Mesenchymal stem cell (in vitro differentiated cells and primary cell): ENCODE measurements at places on chromosomes 12 and 14.

- no peak for DNase-seq
Measured at GRCh38 chr12:1857821-1858220, 37.5 kb downstream of the LRTM2 start.

- no peak for DNase-seq
Measured at GRCh38 chr12:128421375-128421774, 154.4 kb downstream of the TMEM132C start.

DNA sequence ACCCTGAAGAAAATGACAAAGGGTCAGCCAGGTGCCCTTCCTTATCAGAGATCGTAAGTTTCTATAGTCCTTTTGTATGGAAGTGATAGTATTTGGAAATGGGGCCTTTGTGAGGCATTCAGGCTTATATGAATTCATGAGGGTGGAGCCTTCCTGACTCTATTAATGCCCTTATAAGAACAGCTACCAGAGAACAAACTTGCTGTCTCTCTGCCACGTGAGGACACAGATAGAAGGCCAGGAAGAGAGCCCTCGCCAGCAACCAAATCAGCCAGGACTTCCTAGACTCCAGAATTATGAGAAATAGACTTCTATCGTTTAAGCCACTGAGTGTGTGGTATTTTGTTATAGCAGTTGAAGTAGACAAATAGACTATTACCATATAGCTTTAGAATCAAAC lies 36.7 kb downstream of the TRMT5 start:
- no peak for DNase-seq

DNA sequence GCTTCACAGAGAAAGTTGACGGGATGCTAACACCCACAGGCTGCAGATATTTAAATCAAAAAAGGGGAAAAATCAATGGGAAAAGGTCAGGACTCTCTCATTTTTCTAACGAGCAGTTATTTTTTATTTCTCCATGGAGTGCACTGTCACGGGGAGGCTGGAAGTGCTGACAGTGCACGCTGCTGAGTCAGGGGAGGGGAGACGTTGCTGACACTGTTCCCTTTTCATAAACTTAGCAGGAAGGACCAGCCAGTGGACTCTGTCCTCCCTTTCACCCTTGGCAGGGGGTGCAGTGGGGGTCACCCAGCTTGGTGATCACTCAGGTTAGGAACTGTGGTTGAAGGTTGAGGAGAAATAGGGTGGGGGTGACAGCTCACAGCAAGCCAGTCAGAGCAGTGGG lies 65.6 kb upstream of the FUT8 start:
- DNase-seq, result no peak

GRCh38 chr12:29544428-29545101 lies 47.1 kb upstream of the OVCH1 start:
- no peak for DNase-seq

DNA sequence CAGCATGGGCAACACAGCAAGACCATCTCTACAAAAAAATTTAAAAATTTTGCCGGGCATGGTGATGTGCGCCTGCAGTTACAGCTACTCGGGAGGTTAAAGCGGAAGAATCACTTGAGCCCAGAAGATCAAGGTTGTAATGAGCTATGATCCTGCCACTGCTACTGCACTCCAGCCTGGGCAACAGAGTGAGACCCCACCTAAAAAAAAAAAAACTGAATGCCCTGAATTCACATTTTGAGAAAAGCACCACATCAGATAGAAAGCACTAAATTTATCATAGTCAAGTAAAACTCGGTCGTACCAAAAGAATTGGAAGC lies 24.1 kb upstream of the AP4S1 start:
- DNase-seq, result no peak

DNA sequence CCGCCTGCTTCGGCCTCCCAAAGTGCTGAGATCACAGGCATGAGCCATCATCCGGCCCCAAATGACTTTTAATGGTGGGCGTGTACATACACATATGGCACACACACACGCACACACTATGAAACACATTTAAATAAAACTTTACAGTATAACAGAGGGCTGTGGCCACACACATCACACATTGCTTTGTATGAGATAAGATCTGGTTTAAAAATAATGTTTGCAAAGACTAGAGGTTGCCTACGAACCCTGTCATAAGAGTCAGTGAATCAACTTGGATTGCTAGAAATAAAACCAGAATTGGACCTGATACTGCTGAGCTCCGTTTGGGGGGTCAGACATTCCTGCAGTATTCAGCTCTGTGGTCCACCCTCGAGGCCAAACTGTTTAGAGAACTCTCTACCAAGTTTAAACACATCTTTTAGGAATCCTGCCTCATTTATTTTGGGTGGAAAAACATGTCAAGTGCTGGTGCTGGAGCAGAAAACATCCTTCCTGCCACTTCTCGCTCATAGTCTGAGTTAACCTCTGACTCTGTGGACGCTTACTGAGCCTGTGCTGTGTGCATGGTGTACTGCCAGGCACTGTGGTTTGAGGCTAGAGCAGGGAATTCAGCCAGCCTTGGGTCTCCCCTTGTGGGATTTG lies 47.8 kb upstream of the EML1 start:
- DNase-seq, result peak; percentile 78

GRCh38 chr14:78951602-78952001 lies 781.4 kb downstream of the NRXN3 start:
- no peak for DNase-seq

GRCh38 chr14:96121660-96122395 lies 82.7 kb downstream of the C14orf132 start:
- DNase-seq, result peak; percentile 90

GRCh38 chr12:64744422-64745258 lies 14.6 kb downstream of the GNS start:
- DNase-seq, result peak; percentile 26

DNA sequence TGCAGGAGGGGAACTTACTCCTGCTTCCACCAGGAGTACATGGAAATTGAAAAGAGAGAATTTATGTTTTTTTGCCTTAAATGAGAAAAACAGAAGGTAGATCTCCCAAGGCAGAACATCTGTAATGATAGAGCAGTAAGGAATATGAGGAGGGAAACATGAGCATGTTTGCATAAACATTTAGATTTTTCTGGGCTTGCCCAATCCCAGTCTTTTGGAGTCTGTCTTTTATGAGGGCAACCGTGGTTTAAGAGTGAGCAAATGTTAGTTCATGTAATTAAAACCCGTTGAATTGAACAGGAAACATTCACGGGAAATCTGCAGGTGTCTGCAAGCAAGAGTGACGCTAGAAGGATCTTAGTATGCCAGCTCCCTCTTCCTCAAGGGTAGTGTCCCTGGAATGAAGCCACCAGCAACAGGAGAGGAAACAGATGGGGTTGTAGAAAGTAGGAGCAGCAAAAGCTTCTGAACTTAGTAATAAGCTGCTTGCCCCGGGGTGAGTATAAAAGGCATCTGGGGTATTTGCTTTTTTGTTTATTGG lies 79.3 kb downstream of the ARF6 start:
- DNase-seq, result peak; percentile 74

DNA sequence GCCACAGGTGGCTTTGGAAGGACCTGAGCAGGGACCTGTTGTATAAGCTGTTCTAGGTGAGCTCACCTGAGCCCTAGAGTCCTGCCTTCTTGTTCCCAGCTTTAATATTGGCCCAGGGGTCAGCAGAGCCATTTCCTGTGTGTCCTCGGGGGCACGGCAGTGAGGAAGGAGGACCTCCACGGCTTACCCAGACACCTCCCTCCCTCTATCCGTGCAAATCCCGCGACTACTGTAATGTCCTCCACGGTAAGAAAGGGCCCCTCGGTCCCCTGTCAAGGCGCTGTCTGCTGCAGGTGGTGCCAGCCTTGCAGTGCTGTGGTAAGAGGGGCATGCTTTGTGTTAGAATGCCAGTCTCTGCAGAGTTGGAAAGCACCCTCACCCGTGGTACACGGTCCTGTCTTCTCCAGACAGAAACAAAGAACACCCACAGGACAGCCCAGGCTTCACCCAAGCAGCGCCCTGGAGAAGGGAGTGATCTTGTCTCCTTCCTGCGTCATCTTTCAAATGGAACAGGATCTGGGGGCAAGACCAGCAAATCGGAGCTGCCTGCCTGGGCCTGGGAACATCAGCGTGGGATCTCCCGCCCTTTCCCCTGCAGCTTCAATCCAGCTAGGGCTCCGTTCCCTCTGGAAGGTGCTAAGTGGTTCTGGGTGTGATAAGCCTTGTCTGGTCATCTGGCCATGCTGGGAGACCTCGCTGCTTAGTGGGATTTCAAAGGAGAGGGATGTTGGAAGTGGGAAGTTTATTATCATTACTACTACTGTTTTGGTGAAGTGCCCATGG lies 20.2 kb upstream of the FZD10 start:
- DNase-seq, result no peak

- DNase-seq, result peak; percentile 75
Measured at GRCh38 chr12:103548622-103549601, 38.2 kb upstream of the STAB2 start.
